ENCODE measurements at places on chromosomes 7 and 10. TPM values are rescaled to one million over a fixed set of nuclear protein-coding genes. Genes with fewer than 3 reads are reported as not detected.

MOGAT3 gene
- total RNA-seq, result not detected

NUB1 gene
- total RNA-seq, result 37.1 TPM

AGMO gene
- total RNA-seq, result not detected

CFAP43 gene
- not detected for total RNA-seq

ZNF33B gene
- 7.5 TPM for total RNA-seq

RPS24 gene
- 1,192 TPM for total RNA-seq

FRMD4A gene
- 94.4 TPM for total RNA-seq

PLPP4 gene
- total RNA-seq, result 17.0 TPM

EPHA1 gene
- not detected for total RNA-seq

CAMK2B gene
- 0.20 TPM for total RNA-seq

VAX1 gene
- not detected for total RNA-seq
